ENCODE measurements at places on chromosomes 16 and 17.
A peak's percentile ranks its signal among the peaks of the same experiment; 100 is the strongest.

DNA sequence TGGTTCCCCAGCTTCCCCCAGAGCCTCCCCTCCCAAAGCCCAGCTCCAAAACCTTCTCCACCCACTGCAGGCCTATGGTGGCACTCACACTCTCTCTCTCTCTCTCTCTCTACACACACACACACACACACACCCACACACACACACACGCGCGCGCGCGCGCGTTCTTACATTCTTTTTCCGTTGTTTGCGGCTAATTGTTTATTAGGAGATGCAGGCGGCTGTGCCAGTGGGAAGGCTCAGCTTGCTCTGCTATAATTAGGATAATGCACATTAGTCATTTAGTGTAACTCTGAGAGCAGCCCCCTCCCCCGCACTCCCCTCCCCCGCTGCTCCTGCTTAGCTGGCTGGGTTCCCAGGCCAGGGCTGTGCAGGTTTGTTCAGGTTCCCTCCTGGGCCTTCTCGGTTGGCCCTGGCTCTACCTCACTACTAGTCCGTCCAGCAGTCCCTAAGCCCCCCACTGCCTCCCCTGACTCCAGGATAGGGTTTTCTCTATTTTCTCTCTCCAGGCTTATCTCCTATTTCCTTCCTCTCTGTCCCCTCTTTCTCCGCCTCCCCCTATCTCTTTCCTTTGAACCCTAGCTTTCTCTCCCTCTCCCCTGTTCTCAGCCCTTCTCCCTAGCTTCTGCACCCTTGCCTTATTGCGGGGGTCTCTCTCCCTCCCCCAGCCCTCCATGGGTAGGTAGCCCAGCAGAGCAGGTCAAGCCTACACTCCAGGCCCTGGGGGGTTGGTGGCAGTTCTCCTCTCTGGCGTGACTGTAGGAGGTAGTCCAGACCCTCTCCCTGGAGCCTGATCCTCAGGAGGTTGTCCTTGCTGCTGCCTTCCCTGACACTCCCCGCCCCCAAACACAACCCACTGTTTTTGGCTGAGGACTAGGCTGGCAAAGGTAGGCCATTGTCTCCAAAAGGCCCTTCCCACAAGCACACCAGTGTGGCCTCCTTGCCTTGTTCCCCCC lies 34.0 kb downstream of the TMEM132E start:
- H3K4me3 ChIP-seq, result no peak overlapping the region
- H3K27ac ChIP-seq, result no peak overlapping the region
- no peaks in the 10 kb centered on the region for H3K4me1 ChIP-seq
- no peaks in the 10 kb centered on the region for H3K36me3 ChIP-seq
- peak; percentile 3 for DNase-seq

DNA sequence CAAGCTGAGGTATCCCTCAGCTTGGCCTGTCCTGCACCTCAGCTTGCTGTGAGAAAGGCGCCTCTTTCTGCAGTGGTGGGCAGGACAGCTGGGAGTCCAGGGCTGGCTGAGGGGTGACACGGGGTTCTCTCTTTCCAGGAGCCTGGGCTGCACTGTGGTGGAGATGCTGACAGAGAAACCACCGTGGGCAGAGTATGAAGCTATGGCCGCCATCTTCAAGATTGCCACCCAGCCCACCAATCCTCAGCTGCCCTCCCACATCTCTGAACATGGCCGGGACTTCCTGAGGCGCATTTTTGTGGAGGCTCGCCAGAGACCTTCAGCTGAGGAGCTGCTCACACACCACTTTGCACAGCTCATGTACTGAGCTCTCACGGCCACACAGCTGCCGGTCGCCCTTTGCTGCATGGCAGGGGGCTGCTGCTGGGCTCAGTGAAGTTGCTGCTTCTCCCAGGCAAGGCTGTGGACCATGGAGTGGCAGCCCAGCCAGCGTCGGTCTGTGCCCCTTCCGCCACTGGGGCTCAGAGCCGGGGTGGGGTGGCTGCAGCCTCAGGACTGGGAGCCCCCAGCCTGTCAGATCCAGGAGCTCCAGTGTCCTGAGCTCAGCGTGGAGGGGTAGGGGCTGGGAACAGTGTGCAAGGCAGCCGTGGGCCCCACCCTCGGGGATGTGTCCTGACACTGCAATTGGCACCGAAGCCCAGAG lies 6.4 kb downstream of the LIMD2 start:
- H3K27me3 ChIP-seq, result no peaks in the 10 kb centered on the region
- no peak overlapping the region for H3K27ac ChIP-seq
- no peak for DNase-seq
- no peak overlapping the region for H3K4me3 ChIP-seq

- peak; percentile 87 for DNase-seq
- peaks cover 25% of the 10 kb centered on the region for H3K36me3 ChIP-seq
- peaks cover 20% of the 10 kb centered on the region for H3K4me1 ChIP-seq
- peak overlapping the region; percentile 89 for H3K4me3 ChIP-seq
These were observed 2.4 kb downstream of the ARHGDIA start for GRCh38 chr17:81868674-81869220.

- DNase-seq, result peak; percentile 9
- no peaks in the 10 kb centered on the region for H3K4me1 ChIP-seq
- H3K27ac ChIP-seq, result no peak overlapping the region
- no peaks in the 10 kb centered on the region for H3K36me3 ChIP-seq
- H3K27me3 ChIP-seq, result no peaks in the 10 kb centered on the region
These were observed 45.9 kb downstream of the ABAT start for GRCh38 chr16:8720080-8720966.

DNA sequence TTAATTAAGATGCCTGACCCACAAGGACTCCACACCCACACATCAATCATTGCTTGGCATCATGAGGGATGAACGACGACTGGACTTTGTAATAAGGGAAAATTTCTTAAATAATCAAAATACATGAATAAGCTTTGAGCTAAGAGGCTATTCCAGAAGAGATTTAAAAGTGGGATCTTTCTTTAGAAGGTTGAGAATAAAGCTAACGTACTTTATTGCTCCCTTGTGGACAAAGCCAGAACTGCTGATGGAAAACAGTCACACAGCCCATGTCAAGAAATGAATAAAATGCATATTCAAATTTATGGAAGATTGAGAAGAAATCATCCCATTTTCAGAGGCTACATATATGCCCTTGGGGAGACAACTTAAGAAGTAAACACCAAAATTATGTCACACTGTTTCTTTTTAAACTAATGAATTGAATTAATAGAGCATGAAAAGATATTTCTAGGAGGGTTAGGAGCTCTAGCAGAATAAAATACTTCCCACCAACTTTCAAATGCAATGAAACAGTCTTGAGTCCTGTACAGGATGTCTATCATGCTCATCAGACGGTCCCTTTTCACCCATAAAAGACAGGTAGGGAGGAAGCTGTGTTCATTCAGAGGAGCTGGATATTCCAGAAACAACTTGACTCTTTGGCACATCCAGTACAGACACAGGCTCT lies 60.2 kb upstream of the PHOSPHO1 start:
- H3K4me1 ChIP-seq, result no peaks in the 10 kb centered on the region
- no peak overlapping the region for H3K4me3 ChIP-seq
- no peak overlapping the region for H3K27ac ChIP-seq
- peak; percentile 49 for DNase-seq
- H3K27me3 ChIP-seq, result no peaks in the 10 kb centered on the region
- H3K36me3 ChIP-seq, result no peaks in the 10 kb centered on the region

DNA sequence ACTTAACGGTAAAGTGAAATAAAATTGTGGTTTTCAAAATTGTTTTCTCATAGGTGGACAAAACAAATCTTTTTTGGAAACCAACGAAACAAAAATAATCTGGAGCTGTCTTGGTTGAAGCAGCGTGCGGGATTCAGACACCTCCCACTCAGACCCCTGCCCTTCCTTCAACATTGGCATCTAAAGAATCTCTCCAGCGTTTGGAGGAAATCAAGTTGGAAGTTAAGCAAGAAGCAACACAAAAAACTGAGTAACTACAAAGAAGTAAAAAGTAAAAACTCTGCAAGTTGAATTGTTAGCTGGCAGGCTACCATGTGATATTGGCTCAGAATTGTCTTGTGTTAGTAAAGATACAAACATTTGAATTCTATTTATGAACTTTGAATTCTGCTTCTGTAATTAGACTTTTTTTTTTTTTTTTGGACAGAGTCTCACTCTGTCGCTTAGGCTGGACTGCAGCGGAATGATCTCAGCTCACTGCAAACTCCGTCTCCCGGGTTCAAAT lies 361.0 kb upstream of the PMFBP1 start:
- no peaks in the 10 kb centered on the region for H3K27me3 ChIP-seq
- peaks cover 3% of the 10 kb centered on the region for H3K4me1 ChIP-seq
- no peaks in the 10 kb centered on the region for H3K36me3 ChIP-seq
- H3K4me3 ChIP-seq, result no peak overlapping the region
- H3K27ac ChIP-seq, result no peak overlapping the region

DNA sequence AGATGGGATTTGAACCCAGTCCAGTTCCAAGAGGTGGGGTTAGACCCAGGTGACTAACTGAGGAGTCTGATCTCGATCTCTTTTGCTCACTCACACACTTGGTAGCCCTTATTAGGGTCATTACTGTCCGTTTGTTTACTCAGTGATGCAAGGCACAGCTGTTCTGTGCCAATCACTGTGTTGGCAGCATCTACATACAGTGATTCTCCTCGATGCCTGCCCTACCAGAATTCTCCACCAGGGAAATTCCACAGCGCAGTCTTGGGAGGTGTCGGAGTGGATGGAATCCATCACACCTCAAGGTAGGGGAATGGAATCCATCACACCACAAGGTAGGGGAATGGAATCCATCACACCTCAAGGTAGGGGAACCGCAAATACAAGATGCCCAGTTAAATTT lies 279.6 kb downstream of the MAF start:
- no peaks in the 10 kb centered on the region for H3K36me3 ChIP-seq
- H3K27me3 ChIP-seq, result no peaks in the 10 kb centered on the region
- no peak for DNase-seq
- H3K27ac ChIP-seq, result no peak overlapping the region
- no peaks in the 10 kb centered on the region for H3K4me1 ChIP-seq

DNA sequence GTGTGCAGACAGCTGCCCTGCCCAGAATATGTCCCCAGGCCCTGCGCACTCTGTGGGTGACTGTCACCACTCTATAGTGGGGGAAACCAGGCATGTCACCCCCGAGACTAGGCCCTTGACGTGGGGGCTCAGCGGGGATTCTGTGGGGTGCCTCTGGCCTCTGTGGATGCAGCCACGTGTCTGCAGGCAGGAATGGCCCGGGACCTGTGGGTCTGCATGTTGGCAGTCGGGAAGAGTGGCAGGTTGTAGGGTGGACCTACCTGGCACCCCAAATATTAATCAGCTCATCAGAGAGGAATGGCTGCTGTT lies 954 bp downstream of the IL32 start:
- no peaks in the 10 kb centered on the region for H3K27me3 ChIP-seq
- H3K4me3 ChIP-seq, result no peak overlapping the region
- H3K27ac ChIP-seq, result no peak overlapping the region
- H3K36me3 ChIP-seq, result no peaks in the 10 kb centered on the region
- no peak for DNase-seq

GRCh38 chr16:4597174-4597573 lies 17.5 kb downstream of the UBALD1 start:
- peaks cover 7% of the 10 kb centered on the region for H3K27me3 ChIP-seq
- H3K27ac ChIP-seq, result no peak overlapping the region
- no peaks in the 10 kb centered on the region for H3K4me1 ChIP-seq
- no peak overlapping the region for H3K4me3 ChIP-seq

- H3K4me1 ChIP-seq, result no peaks in the 10 kb centered on the region
- peaks cover 1% of the 10 kb centered on the region for H3K36me3 ChIP-seq
- DNase-seq, result peak; percentile 21
- no peak overlapping the region for H3K4me3 ChIP-seq
These were observed 180.1 kb downstream of the PARN start for GRCh38 chr16:14449790-14450480.

DNA sequence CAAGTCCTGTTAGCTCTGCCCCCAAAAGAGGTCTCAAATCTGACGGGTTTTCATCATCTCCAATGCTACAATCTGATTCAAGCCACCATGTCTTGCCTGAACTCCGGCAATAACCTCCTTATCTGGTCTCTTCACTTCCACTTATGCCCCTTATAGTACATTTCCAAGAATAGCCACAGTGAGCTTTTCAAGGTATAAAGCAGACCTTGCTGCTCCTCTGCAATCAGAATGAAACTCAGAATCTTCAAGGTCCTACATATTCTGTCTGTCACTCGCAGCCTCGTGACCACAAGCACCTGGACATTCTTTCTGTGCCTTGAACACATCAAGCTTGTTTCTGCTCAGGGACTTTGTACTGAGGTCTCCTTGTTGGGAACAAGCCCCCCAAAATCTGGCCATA lies 84.7 kb downstream of the YPEL2 start:
- H3K27me3 ChIP-seq, result peaks cover 3% of the 10 kb centered on the region
- DNase-seq, result no peak
- H3K4me1 ChIP-seq, result no peaks in the 10 kb centered on the region
- H3K36me3 ChIP-seq, result no peaks in the 10 kb centered on the region
- no peak overlapping the region for H3K27ac ChIP-seq

GRCh38 chr16:720990-721764 lies at the start of gene ANTKMT:
Gene ANTKMT (plus strand): TSS chr16:721146. CDS start chr16:721275, 129 bp downstream.
- peaks cover 2% of the 10 kb centered on the region for H3K36me3 ChIP-seq
- H3K27ac ChIP-seq, result peak within 1 kb of the TSS; percentile 74
- no peaks in the 10 kb centered on the region for H3K27me3 ChIP-seq
- peaks cover 11% of the 10 kb centered on the region for H3K4me1 ChIP-seq
- peak within 1 kb of the TSS; percentile 88 for H3K4me3 ChIP-seq
- peak; percentile 73 for DNase-seq

- no peaks in the 10 kb centered on the region for H3K27me3 ChIP-seq
- H3K4me1 ChIP-seq, result peaks cover 5% of the 10 kb centered on the region
- H3K27ac ChIP-seq, result no peak overlapping the region
- no peak overlapping the region for H3K4me3 ChIP-seq
These were observed 20.9 kb upstream of the NSRP1 start for GRCh38 chr17:30095507-30096244.

GRCh38 chr17:77070888-77071279 lies 69.9 kb upstream of the SEC14L1 start:
- no peaks in the 10 kb centered on the region for H3K4me1 ChIP-seq
- no peak overlapping the region for H3K27ac ChIP-seq
- H3K36me3 ChIP-seq, result no peaks in the 10 kb centered on the region
- no peak overlapping the region for H3K4me3 ChIP-seq
- DNase-seq, result no peak

GRCh38 chr17:51120357-51120738 lies 320 bp downstream of the SPAG9 start:
- no peaks in the 10 kb centered on the region for H3K27me3 ChIP-seq
- peaks cover 7% of the 10 kb centered on the region for H3K4me1 ChIP-seq
- peak overlapping the region; percentile 74 for H3K4me3 ChIP-seq
- DNase-seq, result peak; percentile 37
- no peaks in the 10 kb centered on the region for H3K36me3 ChIP-seq
- H3K27ac ChIP-seq, result peak overlapping the region; percentile 96

DNA sequence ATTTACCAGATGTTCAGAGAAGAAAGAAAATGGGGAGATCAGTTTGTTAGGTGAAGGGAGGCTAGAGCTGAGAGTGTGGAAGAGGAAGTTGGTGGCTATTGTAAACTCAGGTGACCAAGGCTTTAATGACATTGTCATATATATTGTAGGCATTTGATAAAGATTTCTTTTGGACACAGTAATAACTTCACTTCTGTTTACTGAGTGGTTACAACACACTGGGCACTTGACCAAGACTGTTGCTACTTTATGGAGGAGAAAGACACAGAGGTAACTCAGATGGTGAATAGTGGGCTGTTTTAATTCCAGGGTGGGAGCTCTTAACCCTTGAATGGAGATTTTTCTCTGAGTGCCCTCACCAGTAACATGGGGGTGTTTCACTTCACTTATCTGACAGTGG lies 46.0 kb downstream of the TNRC6A start:
- H3K36me3 ChIP-seq, result peaks cover 9% of the 10 kb centered on the region
- H3K27ac ChIP-seq, result no peak overlapping the region
- DNase-seq, result no peak
- no peaks in the 10 kb centered on the region for H3K27me3 ChIP-seq
- H3K4me3 ChIP-seq, result no peak overlapping the region
- H3K4me1 ChIP-seq, result no peaks in the 10 kb centered on the region
